ENCODE measurements at places on chromosomes 2 and 18. TPM values are rescaled to one million over a fixed set of nuclear protein-coding genes. Genes with fewer than 3 reads are reported as not detected.

Gene NCL
- 278 TPM for total RNA-seq

DNA sequence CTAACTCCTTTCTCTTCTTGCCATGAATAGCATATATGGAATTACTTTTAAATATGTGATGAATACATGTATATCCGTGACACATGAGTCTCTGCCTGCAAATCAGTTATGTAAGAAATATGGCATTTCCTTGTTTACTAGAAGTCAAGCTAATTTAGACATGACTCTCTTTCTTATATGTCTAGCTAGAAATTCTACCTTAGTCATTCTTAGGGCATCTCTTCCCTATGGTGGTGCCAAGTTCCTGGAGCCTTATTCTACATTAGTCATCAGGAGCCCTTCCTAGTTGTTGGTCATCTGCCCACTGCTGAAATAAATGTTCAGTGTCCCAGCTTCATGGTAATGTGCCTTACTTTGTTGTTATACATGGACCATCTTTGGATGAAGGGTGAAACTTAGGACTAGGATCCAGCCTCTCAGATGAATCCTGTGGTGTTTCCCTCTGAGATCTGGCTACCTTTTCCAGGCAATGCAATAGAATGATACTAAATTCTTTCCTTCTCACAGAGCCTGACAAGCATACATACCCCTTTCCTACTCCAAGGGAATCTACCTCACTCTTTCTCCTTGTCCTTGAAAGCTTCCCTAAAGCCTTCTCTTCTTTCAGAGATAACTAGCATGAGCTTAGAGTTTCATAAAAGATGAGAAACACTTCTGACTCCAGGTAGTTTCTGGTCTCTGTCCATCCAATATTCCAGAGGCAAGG, 415.3 kb upstream of the VWC2L start:
- DNase-seq: no peak

- peak; percentile 85 for DNase-seq
Measured at GRCh38 chr2:66577321-66578053, 142.6 kb downstream of the MEIS1 start.

DNA sequence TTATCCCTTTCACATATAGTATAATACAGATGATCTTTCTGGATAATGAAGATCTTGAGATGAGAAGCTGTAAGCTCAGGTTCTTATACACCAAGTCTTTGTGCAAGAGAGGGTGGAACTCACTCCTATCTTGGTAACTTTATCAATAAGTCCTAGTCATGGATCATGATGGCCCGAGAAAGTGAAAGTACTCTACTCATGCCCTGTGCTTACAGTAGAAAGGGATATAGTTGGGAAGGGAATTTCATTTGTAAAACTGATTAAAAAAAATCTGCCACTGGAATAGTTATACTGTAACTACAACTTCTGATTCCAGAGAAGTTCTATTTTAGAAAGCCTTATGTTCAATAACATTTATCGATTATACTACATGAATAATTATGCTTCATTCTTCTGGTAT, 51.8 kb downstream of the MYO3B start:
- DNase-seq: no peak

DNA sequence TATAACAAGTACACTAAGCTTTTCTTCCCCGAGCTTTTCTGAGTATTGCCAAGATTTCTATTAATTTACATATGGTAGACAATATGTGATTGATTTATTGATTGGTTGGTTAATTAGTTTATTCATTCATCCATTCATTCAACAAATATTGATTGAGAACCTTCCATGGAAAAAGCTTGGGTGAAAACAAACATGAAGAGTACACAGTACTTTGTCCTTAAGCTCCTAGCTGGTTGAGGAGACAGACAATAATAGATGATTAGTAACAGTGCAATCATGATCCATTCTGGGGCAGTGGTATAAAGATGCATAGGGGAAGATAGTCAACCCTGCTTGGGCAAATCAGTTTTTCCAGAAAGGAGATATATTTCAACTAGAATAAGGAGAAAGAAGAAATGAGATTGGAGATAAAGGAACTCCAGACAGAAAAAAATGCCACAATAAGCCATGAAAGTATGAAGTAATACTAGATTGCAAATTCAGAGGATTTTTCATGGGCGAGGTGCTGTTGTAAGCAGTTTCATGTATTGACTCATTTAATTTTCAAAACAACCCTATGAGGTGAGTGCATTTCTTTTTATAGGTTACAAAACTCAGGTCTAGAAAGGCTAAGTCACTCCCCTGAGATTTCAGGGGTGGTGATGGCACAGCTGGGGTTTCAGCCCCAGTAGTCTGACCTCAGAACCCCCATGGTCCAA, 129.5 kb downstream of the RND3 start:
- no peak for DNase-seq

Data from H7 (cell line).